NCI-H446 treated with DMSO at 0.1 percent for 48 hours (cell line): ENCODE measurements at places on chromosomes 2 and 18.

DNA sequence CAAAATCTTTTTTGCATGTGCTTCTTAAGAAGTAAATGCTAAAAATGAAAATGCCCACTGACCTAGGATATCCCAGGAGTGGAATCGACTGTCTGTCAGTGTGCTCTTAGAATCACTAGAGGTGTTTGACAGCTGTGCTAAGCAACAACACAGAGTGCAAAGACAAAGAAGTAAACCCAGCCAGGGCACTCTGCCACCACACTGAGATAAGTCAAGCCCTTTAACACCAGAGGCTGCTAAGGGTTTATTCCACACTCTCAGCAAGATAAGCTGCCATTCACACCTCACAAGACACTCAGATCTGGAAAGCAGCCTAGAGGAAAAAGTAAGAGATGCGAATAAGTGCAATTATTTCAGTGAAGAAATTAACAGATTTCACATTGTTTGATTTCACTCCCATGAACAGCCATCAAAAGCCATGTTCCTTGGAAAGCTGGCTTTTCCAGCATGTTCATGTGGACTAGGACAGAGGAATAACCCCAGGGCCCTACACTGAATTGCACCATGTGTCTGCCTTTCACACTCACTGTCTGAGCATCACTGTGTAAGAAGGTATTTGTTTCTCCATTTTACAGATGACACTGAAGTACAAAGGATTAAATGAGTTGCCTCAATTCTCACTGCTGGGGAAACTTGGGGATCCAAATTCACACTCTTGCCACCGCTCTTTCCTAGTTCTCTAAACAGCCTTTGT, 6.0 kb upstream of the BMP10 start:
- DNase-seq: no peak

DNA sequence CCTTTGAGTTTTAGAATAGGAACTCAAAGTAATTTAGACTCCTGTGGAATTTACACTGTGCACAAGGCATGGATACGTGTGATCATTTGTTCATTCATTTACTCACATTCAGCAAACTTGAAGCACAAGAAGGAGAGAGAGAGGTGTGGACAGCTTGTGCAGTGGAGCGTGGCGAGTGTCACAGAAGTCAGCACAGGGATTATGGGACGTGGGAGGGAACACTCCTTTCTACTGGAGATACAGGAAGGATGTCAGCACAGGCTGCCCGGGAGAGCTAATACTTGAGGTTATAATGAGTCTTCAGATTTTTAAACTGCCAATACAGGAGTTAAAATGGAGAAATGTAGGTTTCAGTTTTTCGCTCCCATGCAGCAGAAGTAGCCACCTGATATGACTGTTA, 7.0 kb downstream of the FAM228A start:
- no peak for DNase-seq

GRCh38 chr2:127737892-127738291, 36.6 kb downstream of the SFT2D3 start:
- no peak for DNase-seq

- DNase-seq: no peak
Observed at GRCh38 chr2:236073867-236074655, 94.1 kb downstream of the GBX2 start.

DNA sequence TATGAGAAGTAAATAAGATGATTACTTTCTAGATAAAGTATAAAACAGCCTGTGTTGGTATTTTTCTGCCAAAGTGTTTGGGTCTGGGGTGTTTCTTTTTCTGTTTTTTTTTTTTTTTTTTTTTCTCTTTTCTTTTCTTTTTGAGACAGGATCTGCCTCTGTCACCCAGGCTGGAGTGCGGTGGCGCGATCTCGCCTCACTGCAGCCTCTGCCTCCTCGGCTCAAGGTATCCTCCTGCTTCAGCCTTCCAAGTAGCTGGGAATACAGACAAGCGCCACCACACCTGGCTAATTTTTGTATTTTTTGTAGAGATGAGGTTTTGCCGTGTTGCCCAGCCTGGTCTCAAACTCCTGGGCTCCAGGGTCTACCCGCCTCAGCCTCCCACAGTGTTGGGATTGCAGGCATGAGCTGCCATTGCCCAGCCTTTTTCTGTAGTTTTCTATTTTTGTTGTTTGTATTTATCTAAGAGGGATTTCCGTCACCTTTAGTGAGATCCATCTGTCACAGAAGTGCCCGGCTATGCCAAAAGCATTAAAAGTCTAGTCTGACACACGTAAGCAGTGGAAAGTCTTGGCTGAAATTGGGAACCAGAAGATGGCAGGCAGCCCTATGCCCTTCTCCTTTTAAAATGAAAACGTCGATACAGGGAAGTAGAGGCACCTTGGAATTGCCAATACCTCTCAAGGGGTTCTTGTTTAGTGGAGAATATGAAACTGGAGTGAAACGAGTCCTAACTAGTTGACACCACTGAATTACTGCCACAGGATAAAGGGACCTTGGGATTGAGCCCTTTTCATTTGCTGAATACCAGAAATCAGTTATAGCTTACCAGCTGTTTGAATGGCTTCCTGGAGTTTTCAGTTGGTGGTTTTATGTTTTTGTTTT, 14.0 kb downstream of the UGP2 start:
- DNase-seq: no peak

DNA sequence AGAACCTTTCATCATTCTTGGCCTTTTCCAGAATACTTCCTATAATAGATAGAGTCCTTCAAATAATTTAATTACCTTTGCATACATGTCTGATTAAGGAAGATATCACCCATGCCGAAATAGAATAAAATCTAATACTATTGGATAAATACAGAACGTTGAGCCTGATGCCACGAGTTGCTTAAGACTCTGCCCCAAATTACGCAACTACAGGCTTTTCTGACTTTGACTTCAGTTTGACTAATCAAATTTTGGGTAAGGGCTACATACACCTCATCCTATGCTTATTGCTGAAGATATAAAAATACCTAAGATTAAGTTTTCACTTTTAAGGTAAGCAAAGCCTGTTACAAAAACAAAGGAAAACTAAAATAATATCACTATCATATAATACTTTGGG, 1065.1 kb upstream of the NRXN1 start:
- DNase-seq: no peak

DNA sequence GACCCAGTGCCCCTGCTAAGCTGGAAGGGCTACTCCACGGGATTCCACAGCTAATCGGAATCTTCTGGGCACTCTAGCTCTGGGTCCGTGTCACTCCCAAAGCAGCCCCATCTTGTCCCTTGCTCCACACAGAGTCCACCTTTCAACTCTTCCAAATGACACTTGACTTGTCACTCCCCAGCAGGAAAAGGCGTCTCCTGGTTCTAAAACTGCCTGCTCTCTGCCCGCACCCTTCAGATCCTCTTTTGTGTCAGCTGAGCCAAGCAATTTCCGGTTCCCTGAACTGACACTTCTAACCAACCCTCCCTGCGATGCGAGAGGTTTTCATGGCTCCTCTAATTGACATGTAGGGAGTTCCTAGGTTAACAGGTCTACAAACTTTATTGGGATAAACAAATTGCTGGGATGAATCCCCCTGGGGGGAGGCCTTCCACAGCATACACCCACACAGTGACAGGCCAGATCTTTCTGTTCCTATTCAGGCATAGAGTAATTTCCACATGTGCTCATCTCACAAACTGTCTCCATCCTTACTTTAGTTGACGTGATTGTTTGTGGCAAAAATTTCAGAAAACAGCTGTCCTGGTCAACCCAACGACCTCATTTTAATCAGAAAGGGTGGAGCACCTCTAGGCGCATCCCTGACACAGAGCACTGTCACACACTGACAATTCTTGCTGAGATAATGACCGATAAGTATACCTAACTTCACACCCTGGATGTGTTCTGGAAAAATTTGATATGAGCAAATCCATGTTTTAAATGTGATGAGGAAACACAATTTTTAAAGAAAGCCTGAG, 104.9 kb downstream of the RBMS1 start:
- DNase-seq: no peak

DNA sequence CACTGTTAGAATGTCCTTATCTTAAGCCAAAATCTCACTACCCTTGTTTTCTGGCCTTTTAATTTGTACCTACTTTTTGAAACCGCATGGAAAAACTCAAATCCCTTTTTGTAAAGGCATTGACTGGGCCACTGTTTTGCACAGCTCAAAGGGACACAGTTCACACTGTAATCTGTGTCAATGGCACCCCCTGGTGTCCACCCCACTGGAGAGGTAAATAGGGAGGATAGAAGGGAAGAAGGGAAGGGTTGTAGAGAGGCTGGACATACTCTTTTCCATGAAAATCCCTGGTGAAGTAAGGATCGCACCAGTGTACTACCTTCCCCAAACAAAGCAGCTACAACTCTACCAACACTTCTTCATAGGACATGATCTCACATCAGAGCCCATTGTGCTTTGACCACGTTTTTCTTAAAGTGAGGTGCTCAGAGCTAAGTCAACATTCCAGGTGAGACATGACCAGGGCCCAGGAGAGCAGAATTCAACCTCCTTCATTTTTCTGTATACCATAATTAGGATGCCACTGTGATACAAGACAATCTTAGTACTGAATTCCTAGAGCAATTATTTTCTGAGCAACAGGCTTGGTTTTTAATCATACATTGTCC, 92.4 kb upstream of the RMDN2 start:
- DNase-seq: peak; percentile 64

DNA sequence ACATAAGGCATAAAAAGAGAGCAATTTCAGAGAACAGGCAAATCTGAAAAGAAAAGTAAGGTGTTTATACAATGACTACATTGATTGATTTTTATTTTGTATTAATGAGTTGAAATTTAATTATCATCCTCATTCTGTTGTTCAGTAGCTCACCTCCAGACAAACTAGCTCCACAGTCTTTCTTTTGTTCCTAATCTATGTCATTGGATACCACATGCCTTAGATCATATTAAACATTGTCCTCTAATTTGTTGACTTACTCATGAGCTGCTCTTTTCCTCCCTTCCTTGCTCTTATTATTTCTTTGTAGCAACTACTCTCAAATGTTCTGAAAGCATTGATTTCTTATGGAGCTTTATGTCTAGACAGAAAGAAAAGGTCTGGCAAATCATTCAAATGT, 185.5 kb upstream of the ZSWIM2 start:
- DNase-seq: no peak

DNA sequence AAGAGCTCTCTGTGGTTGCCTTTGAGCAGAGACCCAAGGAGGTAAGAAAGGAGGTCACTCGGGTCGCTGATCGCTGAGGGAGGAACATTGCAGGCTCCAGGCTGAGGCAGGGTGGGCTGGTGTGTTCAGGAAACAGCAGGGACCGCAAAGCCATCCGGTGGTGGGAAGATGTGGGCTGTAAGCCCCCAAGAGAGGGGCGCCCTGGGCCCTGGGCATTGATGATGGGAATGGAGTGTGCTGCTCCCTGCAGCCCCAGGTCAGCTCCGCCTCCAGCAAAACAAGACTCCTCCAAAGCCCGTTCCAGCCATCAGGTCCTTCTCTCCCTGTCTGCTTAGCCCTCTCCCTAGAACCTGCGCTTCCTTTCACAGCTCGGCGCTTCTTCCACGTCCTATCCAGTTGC, 229.7 kb downstream of the KLHL29 start:
- no peak for DNase-seq

- DNase-seq: no peak
Observed at GRCh38 chr2:82476094-82476493, 1983.0 kb downstream of the SUCLG1 start.

- no peak for DNase-seq
Observed at GRCh38 chr2:215361876-215362561, 50.2 kb downstream of the ATIC start.

DNA sequence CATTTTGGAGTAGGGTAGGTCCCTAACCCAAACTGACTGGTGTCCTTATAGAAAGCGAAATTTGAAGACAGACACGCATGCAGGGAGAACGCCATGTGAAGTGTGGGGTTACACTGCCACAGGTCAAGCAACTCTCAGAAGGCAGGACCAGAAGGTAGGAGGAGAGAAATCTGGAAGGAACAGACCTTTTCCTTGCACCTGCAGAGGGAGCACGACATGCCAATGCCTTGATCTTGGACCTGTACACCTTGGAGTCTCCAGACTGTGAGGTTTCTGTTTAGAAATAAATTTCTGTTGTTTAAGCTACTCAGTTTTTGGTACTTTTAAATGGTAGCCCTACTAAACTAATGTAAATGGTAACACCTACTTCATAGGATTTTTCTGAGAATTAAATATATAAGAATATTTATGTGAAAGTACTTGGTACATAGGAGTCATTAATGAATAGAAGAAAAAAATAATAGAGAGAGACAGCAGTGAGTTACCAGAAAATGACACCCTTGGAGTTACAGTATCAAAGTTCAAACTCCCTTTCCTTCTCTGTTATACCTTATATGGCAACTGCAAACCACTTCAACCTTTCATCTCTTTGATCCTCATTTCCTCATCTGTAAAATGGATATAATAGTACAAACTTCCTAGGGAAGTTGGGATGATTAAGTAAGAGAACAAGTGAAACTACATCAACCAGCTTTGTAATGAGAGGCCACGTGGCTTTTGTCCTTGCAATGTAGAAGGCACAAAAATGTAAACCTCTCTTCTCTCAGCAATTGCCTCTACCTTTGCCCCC, 184.9 kb upstream of the PARD3B start:
- no peak for DNase-seq

GRCh38 chr2:216560838-216561270, 62.2 kb downstream of the RPL37A start:
- no peak for DNase-seq

- DNase-seq: no peak
Observed at GRCh38 chr2:187497858-187498463, 49.9 kb upstream of the CALCRL start.

DNA sequence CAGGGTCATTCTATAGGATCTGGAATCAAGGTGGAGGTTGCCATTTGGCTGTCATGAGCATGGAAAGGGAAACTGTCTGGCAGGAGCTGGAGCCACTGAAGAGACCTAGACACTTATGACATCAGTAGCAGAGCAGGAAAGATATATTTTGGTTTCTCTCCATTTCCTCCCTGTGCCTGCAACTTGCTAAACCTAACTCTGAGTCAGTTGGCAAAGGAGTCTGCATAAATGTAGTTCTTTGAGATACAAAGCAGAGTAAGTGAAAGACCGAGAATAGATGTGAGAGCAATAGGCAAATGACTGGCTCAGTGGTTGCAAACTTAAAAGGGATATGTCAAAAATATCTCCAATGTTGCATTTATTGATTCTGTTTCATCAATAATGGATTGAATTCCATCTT, 757.7 kb downstream of the KCNJ3 start:
- DNase-seq: no peak

DNA sequence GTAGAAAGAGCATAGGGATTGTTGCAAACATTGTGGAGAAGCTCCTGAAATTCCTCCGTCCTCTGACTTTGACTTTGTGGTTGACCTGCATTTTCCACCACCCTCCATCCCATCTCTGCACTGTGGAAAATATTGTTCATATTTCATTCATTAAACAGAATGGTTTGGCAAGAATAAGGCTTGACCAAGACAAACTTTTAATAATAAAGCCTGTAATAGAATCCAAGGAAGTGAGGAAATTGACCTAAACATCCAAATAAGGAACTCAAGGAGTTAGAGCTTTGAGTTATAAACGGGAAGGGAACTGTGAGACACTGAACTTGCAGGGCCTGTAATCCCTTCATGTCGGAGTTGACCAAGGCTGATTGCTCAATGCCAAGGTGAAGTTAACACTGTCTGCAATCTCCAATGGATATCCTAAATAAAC, 115.2 kb downstream of the GFPT1 start:
- DNase-seq: no peak

GRCh38 chr2:174673876-174674275, 76.3 kb upstream of the WIPF1 start:
- DNase-seq: no peak
